Activated naive CD8-positive, alpha-beta T cell treated with anti-CD3 and anti-CD28 coated beads for 36 hours (primary cell): ENCODE measurements at places on chromosomes 1 and 21.

- DNase-seq = no peak
These were observed 17.1 kb upstream of the PRRC2C start for GRCh38 chr1:171468120-171468750.

GRCh38 chr1:168497376-168497950, 46.3 kb downstream of the XCL2 start:
- no peak for DNase-seq

DNA sequence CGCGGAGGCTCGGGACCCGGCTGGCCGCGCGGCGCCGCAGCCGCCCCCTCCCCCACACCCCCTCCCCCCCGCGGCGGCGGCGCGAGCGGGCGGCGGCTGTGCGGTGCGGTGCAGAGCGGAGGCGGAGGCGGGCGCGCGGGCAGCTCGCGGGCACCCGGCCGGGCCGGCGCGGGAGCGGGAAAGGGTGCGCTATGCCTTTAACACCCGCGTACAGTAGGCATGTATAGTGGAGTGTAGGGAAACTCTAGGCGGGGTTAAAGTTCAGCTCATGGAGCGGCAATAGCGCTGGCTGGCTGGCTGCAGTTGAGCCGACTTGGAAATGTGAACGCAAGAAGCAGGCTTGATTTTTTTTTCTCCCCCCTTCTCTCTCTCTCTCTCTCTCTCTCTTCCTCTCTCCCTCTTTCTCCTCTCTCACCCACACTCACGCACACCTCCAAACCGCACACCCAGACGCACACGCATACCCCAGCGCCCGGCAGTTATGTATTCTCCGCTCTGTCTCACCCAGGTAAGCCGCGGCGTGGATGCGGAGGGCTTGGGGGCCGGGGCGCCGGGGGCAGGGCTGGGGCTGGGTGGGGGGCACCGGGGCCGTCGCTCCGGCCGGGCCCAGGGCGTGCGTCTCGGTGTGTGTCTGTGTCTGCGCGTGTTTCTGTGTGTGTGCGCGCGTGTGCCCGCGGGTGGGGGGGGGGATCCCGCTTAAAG, at the start of gene NFIA:
NFIA (plus strand) TSS at position 251 of the 702 bp plus-strand sequence.
- DNase-seq = no peak

- no peak for DNase-seq
These were observed 6.6 kb upstream of the AK4 start for GRCh38 chr1:65141394-65141793.

GRCh38 chr1:154784924-154785531, 85.1 kb downstream of the KCNN3 start:
- peak; percentile 54 for DNase-seq

DNA sequence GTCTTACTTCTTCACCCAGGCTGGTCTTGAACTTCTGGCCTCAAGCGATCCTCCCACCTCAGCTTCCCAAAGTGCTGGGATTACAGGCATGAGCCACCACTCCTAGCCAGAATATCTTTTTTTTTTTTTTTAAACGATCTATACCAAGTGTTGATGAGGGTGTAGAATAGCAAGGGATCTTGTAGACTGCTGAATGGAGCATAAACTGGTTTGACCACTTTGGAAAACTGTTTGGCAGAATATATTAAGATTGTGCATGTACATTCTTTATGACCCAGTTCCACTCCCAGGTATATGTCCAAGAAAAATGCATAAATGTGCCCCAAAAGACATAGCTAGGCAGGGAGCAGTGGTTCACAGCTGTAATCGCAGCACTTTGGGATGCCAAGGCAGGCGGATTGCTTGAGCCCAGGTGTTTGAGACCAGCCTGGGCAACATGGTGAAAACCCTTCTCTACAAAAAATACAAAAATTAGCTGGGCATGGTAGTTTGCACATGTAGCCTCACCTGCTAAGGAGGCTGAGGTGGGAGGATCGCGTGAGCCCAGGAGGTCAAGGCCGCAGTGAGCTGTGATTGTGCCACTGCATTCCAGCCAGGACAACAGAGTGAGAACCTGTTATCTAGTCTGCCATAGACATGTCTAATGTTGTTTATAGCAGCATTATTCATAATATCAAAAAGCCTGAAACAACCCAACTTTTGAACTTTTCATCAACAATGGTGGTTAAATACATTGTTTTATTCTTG, 184.0 kb downstream of the VPS13D start:
- no peak for DNase-seq

- DNase-seq = no peak
These were observed 133.4 kb downstream of the DMRTB1 start for GRCh38 chr1:53592521-53592982.

GRCh38 chr1:184287001-184287400, 99.8 kb upstream of the C1orf21 start:
- DNase-seq = no peak

DNA sequence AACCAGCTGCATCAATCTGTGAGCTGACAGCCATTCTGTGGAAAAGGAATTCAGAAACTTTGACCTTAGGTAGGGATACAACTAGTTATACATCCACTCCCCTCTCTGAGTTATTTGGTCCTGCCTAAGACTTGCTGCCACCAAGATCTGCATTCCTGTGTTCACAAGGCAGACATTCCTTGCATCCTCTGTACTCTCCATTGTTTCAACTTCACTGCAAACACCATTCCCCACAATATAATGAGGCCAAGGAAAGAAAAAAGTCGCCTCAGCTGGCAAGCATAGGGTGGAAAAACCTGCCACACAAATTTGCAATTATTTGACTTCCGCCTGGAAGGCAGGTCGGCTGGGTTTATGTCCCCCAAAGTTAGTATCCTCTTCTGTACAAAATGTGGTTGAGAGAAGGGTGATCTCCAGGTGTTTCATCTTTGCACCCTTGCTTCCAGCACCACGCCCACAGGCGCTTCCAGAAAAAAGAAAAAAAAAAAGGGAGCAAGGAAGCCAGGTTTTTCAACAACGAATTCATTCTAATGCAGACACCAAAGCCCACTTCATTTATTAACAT, 676 bp upstream of the CTTNBP2NL start:
- DNase-seq = no peak

DNA sequence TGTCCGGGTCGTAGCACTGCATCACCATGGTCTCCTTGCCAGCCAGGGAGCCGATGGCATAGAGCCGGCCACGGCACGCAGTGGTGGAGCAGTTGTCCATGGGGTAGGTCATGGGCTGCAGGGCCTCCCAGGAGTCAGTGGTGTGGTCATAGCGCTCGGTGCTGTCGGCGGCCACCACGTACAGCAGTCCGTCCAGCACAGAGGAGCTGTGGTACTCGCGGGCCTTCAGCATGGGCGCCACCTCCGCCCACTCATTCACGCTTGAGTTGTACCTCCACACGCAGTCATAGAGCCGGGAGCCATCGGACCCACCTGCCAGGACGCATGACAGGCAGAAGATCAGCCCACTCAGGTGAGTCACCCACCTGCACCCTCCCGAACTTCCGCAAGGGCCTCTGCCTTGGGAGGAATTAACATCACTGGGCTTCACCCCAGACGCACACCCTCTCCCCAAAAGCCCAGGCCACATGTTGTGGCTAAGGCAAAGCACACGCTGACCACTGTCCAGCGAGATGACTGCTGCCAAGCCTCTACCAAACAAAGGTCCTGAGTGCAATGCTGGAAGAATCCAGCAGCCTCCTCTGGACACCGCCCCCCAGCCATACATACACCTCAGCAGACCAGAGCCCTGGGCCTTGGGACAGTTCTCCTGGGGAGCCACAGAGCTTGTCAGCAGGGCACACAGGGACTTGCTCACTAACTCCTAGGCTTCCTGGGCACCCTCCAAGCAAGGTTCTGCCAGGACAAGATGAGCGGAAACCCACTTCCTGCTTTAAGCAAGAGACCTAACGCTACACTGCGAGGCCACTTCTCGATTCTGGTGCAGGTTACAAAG, 3.3 kb downstream of the KLHL21 start:
- peak; percentile 74 for DNase-seq

GRCh38 chr1:48720929-48721328, 55.8 kb downstream of the BEND5 start:
- DNase-seq = no peak

DNA sequence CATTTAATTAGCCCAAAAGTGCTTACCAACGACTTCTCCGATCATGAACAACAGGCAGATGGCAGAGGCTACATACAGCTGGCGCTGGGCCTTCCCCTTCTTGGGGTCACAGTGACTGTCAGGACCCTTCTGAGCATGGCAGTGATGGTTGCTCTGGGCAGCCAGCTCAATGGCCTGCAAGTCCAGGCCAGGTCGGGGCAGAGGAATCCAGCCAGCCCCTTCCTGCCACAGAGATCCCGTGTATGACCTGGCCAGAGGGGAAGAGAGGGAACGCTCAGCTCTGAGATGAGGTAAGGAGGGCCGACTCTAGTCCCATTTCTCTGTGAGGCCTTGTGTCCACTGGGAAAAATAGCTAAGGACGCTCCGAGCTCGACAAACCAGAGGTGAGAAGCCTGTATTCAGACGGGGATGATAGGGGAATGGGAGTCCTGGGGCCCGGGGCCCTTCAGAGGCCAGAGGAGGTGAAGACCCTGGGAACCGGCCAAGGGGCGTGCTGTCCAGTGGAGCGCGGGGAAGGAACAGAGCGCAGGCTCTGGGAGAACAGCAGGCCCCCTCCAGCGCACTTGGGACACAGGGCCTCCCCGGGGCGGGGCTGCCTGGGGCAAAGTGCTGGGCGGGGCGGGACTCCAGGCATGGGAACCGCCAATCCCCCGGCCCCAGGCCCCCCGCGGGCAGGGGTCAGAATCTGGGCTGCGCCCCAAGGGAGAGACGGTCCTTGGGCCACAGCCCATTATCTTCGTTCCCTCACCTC, 772 bp downstream of the SLC30A2 start:
- DNase-seq = no peak

DNA sequence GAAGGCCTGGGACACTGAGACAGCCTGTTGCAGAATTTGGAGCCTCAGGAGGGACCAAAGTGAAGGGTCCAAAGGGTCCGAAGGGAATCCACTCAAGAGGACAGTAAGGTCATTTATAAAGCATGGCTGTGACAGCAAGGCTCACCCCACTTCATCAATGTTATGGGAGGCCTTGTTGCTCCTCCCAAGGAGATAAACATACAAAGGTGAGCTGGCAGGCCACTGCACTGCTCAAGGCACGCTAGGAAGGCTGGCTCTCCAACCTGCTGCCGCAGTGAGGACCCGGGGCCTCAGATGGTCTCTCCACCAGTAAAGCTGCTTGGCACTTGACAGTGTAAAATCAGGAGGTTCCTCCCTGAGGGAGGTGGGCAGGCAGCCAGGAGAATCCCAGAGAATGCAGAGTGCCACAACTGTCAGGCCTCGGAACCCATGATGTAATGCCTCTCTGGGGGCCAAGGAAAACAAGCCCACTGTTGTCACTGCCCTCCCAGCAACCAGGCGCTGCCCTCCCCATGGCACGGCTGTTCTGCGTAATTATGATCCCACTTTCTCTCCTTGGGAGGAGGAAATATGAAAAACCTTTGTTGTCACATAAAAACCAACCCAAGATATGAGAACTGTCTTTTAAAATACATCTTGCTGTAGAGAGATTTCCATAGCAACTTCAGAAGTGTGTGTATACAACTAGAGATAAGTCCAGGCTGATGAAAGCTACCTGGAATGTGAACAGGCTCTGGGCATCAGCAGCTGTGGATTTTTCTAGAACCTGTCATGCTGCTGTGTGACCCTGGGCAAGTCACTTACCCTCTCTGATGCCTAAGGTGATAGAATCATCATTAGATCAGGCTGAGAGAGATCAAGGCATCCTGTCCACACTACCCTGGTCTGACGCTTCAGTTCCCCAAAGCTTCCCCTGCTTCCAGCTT, 102.5 kb downstream of the KCNN3 start:
- DNase-seq = no peak

GRCh38 chr1:17564458-17565393, 25.2 kb downstream of the ARHGEF10L start:
- DNase-seq = no peak

- peak; percentile 18 for DNase-seq
These were observed 294.7 kb downstream of the SIPA1L2 start for GRCh38 chr1:232335261-232335660.

GRCh38 chr21:14888202-14888601, 176.6 kb downstream of the NRIP1 start:
- DNase-seq = no peak

- DNase-seq = no peak
These were observed 37.7 kb downstream of the SH3GLB1 start for GRCh38 chr1:86741947-86742572.

DNA sequence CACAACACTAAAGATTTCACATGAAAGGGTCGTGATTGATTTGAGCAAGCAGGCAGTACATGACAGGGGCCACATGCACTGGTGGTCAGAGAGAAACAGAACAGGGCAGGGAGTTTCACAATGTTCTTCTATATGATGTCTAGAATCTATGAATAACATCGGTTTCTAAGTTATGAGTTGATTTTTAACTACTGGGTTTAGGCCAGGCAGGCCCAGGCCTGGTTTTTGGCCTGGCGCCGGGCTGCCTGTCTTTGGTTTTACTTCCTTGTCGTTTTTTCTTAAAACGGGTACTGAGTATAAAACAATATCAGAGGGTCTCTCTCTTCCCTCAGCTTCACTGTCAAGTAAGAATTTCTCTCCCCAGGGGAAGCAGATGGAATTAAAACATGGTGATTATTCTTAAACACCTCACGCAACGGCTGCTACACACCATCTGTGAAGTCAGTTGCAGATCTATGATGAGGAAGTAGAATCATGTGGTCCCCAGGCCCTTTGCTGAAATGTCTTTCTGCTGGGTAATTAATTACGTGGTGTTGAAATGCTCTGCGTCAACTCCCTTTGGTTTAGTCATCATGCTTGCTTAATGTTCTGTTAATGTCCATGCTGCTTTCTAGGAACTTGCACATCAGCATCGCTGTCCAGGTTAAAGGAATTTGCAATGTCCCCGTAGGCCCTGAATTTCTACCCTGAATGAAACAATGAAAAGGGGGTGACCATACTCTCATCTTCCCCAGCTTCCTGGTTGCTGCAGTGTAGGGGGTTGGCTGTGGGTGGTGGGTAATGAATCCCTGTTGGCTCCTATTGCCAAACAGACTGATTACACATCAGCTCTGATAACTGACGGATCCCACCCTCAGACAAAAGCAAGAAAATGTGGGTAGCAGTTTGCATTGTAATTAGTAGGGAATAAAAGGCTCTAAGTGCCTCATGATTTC, 70.3 kb downstream of the SERINC2 start:
- DNase-seq = no peak

DNA sequence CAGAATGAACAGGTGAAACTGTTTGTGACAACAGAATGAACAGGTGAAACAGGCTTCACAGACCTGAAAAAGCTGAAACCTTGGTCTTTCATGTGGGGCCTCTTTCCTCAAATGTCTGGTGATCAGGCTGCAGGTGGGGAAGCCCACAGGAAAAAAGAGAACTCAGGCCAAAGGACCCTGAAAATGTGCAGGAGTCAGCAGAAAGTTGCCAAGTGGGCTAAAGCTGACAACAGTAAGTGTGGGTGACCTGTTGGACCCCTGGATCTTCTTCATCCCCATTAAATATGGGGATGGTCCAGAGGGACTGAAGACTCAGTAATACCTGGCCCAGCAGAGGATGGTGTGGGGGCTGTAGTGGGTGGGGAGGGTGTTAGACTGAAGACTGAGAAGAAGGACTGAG, 9.1 kb upstream of the CHIT1 start:
- DNase-seq = no peak

DNA sequence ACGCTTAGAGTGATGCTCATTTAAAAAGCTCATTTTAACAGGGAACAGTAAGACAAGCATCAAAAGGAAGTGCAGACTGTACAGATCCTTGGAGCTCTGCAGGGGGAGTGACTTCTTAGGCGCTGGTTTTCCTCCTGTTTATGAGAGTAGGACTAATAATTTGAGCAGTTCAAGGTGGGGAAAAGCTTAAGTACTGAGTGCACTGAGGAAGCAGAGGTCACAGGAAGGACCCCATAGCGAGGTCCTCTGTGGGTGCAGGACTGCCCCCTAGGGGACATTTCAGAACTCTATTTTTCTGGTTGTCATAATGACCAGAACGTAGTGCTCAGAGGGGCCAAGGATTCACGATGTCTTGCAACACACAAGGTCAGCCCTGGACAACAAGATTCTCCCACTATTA, 112.1 kb downstream of the HLCS start:
- DNase-seq = peak; percentile 16
